ENCODE measurements at places on chromosomes 6 and 20.

DNA sequence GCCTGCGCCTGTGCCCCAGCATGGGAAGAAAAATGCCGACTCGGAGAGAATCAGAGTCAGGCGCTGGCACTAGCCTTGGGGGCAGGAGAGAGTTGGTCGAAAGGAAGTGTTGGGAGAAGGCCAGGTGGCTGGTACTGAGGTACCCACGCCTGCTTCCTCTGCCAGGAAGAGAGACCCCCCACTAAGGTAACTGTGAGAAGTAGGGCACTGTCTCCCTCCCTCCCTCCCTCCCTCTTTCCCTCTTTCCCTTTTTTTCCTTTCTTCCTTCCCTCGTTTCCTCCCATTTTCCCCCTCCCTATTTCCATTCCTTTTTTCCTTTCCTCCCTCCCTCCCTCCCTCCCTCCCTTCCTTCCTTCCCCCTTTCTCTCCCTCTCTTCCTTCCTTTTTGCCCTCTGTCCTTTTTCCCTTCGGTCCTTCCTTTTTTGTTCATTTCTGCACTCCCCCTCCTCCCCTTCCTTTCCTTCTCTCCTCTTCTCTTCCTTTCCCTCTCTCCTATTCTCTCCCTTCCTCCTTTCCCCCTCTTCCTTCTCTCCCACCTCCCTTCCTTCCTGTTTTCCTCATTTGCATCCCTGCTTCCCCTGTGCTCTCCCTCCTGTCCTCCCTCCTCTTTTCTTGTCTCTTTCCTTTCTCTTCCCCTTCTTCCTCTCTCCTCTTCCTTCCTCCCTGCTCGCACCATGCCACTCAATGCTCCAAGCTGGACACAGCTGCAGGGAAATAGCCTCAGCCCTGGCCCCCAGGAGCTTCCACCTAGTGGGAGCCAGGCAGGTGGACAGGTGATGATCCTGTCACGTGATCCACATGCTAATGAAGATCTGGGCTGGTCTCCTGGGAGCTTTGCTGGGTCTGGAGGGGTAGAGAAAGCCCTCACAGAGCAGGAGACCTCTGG is 148.0 kb downstream of the DHX35 start:
- DNase-seq: no peak

GRCh38 chr6:129696028-129696418 is 14.0 kb downstream of the ARHGAP18 start:
- DNase-seq: no peak

GRCh38 chr6:148578837-148579565 is 167.8 kb upstream of the UST start:
- no peak for DNase-seq

GRCh38 chr20:32232326-32232886 is 24.7 kb downstream of the POFUT1 start:
- DNase-seq: no peak

GRCh38 chr6:63636518-63637021 is 968 bp downstream of the PHF3 start:
- peak; percentile 57 for DNase-seq

DNA sequence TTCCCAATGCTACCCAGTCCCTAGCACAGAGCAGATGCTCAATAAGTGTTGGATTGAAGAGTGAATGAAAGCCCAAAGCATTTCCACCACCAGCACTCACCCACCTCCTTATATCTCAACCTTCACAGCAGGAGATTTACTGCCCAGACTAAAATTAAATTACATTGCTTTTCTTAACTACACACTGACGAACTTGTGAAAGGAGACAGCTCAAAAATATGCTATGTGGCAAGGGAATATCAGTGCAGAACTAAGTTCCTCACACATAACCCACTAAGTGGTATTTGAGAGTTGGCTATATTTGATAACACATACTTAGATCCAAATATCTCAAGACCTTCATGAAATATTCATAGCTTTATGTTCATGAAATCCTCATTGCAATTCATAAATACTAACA is 137.7 kb downstream of the FRK start:
- no peak for DNase-seq

GRCh38 chr6:135145063-135145800 is 35.9 kb upstream of the MYB start:
- peak; percentile 70 for DNase-seq

GRCh38 chr20:53019464-53019863 is 47.3 kb downstream of the TSHZ2 start:
- no peak for DNase-seq

DNA sequence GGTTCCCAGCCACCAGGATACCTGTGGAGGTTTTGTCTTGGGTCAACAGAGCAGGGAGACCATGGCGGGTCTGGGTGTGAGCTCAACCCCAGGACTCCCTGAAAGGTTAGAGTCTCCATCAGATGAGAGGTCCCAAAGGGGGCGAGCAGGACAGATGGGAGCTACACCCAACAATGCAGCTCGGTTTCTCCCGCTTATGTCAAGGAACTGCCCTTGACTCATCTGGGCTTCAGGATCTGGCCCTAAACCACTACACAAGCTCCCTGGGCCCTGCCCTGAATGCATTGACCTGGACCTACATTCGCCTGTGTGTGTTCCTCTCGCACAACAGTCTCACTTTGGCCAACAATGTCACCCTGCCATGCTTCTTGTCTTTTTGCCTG is 57.6 kb upstream of the SYNDIG1 start:
- DNase-seq: no peak

DNA sequence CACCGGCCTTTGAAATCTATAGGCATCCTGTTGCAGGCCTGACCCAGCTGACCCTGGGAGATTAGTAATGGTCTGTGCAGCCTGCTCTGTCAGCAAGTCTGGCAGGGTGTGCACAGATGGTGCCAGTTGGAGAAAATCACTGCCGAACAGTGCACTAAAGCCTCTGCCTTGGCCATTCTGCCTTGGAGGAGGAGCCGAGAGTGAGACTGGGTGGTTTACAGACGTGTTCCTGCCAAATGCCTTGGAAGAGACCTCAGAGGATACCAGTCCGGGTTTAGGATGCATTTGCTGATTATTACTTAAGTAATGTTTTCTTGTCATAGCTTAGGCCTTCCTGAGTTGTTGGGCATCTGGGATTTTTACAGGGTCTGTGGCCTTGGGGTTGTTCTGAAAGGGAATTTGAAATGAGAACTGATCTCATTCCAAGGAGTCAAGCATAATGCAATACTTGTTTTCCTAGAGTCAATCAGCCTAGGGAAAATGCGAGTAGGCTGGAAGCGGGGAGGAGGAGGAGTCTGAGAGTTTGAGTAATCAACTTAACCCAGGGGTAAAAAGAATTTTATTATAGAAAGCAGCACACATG is 292.1 kb downstream of the SOX4 start:
- no peak for DNase-seq

GRCh38 chr6:16727996-16728395 is 33.3 kb downstream of the ATXN1 start:
- DNase-seq: no peak

DNA sequence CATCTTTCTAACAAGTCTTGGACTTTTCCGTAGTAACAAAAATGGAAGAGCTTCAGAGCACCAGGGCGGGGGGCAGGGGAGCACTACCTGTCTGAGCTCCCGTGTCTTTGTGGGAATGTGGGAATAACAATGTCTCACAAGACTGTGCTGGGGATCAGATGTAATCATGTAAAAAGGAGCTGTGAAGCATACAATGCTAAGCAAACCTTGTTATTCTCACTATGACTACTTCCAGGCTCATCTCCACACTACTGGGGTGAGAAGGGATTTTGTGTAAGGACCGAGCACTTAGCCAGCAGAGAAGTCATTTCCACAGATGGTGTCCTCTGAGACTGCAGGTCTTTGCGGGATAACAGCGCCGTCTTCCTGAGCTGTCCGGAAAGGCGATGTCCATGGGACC is 27.1 kb downstream of the PRR18 start:
- DNase-seq: no peak

DNA sequence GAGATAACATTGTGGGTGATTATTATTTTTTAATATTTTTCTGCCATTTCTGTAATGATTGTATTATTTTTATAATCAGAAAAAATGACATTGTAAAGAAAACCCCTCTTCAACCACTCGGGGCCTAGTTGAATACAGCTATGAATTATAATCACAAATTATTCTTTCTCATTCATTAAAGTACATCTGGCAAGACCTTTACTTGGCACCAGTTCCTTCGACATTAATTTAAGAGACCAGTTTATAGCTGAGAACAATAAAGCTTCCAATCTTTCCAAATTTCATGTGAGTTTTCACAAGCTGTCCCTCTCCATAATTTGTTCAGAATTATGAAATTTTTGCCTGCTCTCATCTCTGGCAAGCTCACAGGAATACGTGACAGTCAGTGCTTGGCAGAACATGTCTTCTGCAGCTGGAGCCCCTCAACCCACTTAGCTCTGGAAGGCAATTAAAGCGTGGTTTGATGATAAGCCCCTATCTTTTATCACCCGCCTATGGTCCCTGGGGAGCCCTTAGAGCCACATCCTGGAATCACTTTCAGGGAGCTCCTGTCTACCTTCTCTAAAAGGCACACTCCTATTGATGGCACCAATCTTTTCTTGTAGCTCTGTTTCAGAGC is 237.2 kb upstream of the PRND start:
- DNase-seq: no peak

- DNase-seq: no peak
Observed at GRCh38 chr20:20404633-20405032, 36.7 kb downstream of the INSM1 start.

DNA sequence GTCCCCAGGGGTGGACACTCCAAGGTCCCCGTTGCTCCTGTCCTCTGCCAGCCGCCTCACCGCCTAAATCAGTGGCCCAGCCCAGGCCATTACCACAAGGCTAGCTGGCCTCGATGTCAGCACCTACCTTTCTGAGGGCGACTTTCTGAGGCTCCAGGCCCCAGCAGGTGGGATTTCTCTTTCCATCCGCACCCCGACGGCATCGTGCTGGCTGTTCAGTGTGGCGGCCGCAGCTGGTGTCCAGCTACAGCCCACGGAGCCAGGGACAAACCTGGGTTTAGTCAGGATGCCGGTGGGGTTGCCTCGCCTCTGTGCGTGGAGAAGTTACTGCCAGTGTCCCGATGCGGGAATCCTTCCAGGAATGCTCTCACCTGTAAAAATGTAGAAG is 60.8 kb downstream of the ERMARD start:
- DNase-seq: no peak

GRCh38 chr6:80105972-80106417 is 476 bp upstream of the BCKDHB start:
- no peak for DNase-seq

DNA sequence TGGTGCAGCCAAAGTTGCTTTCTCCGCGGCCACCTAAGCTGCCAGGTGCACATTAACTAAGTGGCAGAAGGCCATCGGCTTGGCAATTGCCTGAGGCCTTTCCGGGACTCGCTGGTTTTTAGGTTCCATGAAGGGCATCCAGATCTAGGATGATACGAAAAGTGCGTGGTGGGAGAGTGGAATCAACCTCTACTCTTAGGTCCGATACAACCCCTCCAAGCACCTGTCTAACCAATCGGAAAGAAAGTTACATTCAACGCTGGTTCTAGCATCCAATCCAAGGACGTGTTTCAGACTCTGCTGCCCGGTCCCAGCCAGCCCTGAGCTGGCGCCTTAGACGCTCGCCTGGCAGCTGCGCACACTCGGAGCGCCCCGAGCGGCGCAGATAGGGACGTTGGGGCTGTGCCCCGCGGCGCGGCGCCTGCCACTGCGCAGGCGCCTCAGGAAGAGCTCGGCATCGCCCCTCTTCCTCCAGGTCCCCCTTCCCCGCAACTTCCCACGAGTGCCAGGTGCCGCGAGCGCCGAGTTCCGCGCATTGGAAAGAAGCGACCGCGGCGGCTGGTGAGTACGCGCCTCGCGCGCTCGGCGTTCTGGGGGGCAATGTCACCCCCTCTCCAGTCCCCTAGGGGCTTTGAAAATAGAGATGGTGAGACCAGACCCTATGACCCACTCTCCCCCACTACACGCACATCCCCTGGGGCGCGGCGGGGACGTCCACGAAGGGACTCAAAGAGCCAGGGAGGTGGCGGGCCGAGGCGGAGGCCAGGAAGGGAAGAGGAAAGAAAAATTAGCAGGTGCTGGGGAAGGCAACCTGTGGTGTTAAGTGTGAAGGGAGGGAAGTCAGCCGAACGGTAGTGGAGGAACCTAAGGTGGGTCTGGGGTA is at the start of gene ENPP4:
TSS of gene ENPP4 (plus strand) at position 361 of the 883 bp plus-strand sequence. CDS start 9,595 bp downstream, outside the sequence.
- DNase-seq: peak; percentile 100

DNA sequence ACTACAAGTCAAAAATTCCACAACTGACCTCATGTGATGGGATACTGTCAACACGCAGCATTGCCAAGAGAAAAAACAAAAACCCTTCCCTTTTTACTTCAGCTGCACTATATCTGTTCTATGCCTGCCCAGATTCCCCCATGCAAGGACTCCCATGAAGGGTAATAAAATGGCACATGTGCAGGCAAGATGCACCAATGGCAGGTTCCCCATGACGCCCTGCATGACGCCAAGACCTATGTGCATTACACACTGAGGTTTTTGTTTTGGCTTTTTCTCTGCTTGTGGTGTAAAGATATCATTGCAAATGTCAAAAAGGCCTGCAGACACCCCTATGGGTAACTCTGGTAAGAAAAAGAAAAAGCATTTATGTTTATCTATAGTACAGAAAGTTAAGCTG is 403.4 kb downstream of the HDGFL1 start:
- no peak for DNase-seq

GRCh38 chr6:115592025-115592424 is 468.7 kb downstream of the FRK start:
- no peak for DNase-seq

DNA sequence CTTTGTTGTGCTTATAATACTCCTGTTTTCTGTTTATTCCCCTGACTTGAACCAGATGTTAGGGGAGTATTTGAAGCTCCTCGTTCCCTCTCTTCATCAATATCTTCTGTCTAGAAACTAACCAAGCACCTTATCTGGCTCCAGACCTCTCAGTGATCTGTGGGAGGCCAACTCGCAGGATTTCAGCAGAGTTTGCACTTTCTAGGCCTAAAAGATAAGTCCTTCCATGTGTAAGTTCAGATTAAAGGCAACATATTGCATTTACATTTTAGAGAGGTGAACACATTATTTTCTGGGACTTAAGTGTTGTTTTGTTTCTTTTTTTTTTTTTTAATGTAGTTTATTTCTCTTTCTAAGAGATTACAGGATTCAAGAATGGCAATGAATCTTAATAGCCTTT is 139.4 kb upstream of the AKAP12 start:
- DNase-seq: no peak

DNA sequence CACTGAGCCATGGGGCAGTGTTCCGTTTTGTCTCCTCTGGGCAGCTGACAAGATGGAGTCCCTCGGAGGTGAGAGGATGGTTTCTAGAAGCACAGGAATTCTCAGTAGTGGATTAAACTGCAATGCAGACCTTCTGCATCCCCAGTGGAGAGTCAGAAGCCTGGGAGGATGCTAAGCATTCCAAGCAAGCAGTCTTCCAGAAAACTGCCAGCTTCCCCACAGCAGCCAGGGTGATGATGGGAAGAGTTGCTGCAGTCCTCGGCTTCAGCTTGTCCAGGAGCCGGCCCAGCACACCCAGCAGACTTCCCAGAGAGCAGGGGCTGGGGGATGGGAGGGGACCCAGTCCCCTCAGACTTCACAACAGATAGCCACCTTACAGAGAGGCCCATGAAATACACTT is 163.6 kb downstream of the LY86 start:
- no peak for DNase-seq

DNA sequence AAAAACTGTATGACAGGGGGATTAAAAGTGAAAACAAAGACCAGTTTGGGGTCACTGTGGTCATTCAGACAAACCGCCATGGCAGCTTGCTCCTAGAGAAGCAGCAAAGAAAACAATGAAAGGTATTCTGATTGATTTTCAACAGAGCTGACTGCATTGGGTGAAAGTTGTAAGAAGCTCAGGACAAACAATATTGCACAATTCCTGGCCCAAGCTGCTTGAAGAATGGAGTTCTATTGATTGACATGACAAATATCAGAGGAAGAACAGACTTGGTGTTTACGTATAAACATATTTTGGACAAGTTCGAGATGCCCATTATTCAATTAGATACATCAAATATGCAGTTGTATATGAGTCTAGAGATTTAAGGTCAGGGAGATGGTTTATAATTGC is 62.0 kb downstream of the TRIM38 start:
- DNase-seq: no peak

Data from KBM-7 (cell line).